ENCODE measurements at places on chromosomes 11 and 22.

GRCh38 chr11:2443881-2444820, at the start of gene TRPM5:
TSS of gene TRPM5 (minus strand) at chr11:2444514. CDS start at chr11:2423036, 21,478 bp downstream.
- DNase-seq: peak; percentile 53

DNA sequence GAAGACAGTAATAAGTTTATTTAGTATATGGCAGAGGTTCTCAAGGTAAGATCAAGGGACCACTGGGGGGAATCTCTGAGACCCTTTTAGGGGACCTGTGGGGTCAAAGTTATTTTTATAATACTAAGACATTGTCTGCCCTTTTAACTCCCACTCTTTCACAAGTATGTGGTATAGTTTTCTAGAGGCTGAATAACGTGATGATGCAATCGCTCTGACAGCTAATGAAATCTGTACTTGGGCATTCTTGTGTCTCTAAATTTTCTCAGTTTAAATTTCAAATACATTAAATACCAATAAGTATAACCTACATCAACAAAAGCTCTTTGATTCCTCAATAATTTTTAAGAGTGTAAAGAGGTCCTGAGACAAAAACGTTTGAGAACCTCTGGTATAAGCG, 147.9 kb downstream of the ATG16L2 start:
- DNase-seq: no peak

- DNase-seq: no peak
Observed at GRCh38 chr11:70483077-70483861, 84.9 kb downstream of the CTTN start.

- DNase-seq: no peak
Observed at GRCh38 chr11:13465909-13466371, 2.9 kb upstream of the BTBD10 start.

GRCh38 chr22:25746012-25746373, 4.0 kb downstream of the MYO18B start:
- no peak for DNase-seq

- no peak for DNase-seq
Observed at GRCh38 chr22:35206889-35207288, 50.4 kb upstream of the HMGXB4 start.

GRCh38 chr22:47434336-47435203, 672.1 kb downstream of the TBC1D22A start:
- no peak for DNase-seq

GRCh38 chr11:46367244-46367915, 14.1 kb upstream of the MDK start:
- peak; percentile 65 for DNase-seq

GRCh38 chr22:39662686-39663052, 92.1 kb downstream of the CACNA1I start:
- DNase-seq: no peak
